ENCODE measurements at places on chromosomes 7 and 10.
A peak's percentile ranks its signal among the peaks of the same experiment; 100 is the strongest.

DNA sequence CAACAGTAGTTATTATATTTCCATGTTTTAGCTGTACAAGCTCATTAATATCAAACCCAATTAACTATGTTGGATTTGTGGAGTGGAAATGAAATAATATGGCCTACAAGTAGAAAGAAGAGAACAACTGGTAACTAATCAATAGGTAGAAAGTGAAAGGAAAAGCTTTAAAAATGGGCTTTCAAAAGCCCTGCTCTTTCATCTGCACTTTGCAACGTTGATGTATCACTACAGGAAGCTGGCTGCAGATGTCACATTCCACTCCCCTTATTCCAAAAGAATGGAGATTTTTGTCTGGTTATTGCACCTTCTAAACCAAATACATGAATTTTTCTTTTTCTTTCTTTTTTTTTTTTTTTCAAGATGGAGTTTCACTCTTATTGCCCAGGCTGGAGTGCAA, 11.7 kb upstream of the MKI67 start:
- no peak for DNase-seq

- no peak for DNase-seq
These were observed 99.8 kb upstream of the SVIL start for GRCh38 chr10:29734640-29734961.

DNA sequence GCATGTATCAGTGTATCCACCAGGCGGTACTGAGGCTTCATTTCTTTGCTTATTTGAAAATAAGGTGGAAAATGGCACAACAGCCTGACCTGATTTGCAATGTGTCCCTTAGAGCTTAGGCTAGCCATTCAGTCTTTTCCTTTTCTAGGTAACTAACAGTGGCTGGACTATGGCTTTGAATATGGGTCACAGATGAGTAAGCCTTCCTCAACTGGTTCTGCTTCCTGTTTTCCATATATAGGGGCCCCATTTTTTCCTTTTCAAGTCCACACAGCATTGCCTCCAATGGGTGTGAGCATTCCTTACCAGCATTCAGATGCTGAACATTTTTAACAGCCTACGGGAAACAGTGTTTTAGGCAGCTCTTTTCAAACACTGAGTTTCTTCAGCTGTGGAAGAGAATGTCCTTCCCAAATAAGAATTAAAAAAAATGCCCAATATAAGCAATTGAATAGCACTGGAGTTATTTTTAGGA, 3.9 kb upstream of the ITGB1 start:
- DNase-seq = no peak

DNA sequence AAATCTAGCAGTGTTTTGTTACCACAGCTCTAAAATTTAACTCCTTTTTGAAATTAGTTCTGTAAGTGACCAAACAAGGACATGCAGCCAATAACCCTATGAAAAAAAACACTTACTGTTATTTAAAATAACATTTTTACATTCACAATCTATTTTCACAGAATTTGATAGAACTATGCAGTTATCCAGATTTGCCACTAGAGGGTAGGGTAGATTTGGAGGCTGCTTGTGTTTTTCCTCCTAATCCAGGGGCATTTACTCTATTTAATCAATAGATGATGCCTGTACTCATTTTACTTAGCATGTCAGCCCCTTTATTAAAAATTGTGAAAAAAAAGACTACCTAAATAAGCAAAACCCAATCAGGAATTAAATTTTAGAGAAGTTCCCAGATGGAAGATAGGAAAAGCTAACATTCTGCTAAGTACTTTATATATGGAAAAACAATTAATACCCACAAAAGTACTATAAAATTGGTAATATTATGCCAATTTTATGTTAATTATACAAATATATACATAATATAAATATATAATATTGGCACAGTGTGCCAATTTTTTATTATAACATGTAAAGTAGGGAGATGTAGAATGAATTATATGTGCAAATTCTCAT, 18.1 kb upstream of the LIPK start:
- no peak for DNase-seq

GRCh38 chr10:125284875-125285597, 124.7 kb upstream of the CTBP2 start:
- no peak for DNase-seq

DNA sequence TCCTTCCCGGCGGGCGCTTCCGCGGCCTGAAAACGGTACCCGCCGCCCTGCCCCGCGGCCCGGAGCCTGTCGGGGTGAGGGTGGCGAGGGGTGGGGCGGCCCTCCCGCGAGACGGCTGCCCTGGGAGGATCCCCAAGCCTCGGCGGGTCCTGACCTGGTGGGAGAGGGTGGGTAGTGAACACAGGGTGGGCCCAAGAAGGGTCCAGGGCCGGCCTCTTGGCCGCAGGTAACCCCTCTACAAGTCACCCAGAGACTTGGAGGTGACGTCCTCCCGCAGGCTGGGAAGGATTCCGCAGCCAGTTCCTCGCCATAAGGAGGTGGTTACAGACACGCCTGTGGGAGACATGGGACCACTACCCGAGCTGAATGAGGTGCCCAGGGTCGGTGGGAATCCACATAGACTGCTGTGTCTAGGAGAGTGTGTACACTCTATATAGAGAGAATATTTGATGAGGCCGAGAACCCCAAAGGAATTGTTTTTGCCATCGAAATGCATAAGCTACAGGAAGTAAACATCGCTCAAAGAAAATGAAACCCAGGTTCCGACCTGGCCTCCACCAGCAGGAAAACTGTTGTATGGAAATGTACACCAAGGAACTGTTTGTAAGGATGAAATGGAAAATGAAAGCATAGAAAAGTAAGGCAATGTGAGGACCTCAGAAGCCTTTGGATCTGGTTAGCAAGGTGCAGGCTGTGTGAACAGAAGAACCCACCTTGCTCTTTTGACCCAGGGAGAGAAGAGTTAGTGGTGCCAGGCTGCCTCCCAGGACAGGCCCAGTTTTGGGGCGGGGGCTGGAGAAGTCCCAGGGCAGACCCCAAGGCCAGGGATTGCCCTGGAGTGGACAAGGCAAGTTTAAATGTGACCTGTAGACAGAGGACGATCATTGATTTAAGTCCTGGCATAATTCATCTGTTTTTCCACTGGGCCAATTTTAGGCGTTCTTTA, 659 bp downstream of the OPTN start:
- peak; percentile 46 for DNase-seq

- no peak for DNase-seq
These were observed 115.3 kb downstream of the SGMS1 start for GRCh38 chr10:50508315-50509051.

DNA sequence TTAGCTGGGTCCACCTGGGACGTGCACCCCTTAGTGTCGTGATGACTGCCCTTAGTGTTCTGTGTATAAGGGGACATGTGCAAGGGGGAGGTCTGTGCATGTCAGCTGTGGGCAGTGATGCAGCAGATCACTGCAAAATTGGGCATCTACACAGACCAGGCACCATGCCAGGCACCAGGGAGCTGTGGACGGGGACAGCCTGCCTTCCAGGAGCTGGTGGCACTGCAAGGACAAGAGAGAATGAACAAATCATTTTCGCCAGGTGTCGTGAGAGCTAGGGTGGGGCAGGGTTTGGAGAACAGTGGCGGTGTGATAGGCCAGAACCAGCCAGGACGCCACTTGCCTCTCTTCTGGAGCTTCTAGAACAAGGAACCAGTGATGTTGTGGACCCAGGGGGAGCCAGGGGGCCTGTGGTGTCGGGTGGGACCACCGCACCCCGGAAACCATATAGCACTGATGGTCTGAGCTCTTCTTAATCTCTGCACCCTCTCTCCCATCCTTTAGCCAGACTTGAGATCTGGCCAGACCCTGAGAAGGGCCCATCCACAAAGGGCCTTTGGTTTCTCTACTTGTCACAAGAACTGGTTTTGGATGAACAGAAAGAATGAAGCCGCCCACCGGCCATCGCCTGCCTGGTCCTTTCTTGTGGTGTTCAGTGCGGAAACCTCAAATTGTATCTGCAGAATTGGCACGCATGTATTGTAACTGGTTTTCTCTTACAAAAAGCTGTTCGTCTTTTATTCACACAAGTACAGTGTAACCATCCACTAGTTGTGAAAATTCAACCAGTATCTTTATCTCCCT, 30.7 kb downstream of the PRF1 start:
- no peak for DNase-seq

DNA sequence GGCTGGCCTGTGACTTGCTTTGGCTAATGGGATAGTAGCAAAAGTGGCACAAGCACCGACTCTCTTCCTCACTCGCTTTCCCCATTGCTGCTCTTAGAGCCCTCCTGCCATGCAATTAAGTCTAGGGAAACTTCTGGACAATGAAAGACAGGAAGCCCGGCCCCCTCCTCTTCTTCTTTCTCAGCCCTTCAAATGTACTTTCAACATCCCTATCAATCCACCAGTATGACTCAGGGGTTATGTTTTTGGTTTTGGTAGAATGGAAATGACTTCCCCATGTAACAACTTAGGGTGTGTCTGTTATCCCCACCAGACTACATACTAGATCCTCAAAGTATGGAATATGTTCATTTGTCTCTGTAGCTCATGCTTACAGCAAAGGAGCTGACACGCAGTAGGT, 139.0 kb upstream of the GDF10 start:
- DNase-seq = no peak

All from activated T-cell treated with anti-CD3 and anti-CD28 coated beads, Interleukin-2, amount 50 U/mL, for 1 hour (primary cell).